ENCODE measurements at places on chromosomes 1 and 21.

- DNase-seq: no peak
These were observed 54.5 kb downstream of the ATP1B1 start for GRCh38 chr1:169160845-169161495.

DNA sequence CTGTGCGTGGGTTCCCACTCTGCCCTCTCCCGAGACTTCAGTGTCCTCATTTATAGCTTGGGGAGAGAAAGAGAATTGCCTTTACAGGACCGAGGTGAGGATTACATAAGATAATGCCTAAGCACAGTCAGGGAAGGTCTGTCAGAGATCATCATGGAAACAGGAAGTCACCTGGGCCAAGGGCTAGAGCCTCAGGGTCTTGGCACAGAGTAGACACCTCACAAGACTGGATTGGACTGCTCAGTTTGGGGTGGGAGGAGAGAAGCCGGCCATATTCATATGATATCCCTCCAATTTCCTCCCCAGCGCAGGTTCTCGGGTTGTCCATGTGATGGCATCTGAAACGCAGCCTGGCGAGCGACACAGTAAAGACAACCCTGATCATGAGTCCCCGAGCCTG is 3.8 kb downstream of the CNR2 start:
- DNase-seq: no peak

DNA sequence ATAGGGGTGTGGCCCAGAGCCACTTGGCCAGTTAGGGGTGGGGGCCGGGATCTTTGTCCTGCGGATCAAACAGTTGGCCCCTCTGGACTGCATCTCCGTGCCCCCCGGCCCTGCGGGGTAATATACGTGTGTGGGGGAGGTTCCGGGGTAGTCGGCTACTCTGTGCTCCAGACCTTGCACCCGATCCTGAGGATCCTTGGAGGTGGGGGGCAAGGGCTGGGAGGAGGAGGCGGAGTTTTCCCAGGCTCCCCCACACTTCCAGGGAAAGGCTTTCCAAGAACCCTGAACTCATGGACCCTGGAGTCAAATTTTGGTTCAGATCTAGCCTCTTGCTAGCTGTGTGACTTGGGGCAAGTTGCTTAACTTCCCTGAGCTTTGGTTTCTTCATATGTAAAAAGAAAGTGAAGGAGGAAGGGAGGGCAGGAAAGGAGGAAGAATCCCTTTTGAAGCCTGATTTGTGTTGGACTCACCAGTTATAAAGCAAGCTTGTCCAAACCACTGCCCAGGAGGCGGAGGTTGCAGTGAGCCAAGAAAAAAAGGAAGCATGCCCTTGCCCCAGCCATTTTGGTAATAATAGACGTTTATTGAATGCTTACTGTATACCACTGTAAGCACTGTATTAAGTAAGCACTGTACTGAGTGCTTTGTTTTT is 686 bp downstream of the MIIP start:
- DNase-seq: no peak

GRCh38 chr1:93007941-93008577 is 46.8 kb upstream of the DIPK1A start:
- DNase-seq: no peak

DNA sequence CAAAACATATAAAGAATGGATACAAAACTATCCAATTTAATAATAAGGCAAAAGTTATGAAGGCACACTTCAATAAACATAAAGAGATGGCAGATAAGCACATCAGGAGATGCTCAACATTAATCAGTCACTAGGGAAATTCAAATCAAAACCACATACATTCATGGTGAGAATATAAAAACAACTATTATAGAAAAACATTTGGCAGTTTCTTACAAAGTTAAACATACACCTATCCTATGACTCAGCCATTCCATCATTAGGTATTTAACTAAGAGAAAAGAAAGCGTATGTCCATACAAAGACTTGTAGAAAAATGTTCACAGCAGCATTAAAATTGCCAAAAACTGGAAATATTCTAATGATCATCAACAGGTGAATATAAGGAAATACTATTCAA is 44.3 kb downstream of the KIFAP3 start:
- DNase-seq: no peak

DNA sequence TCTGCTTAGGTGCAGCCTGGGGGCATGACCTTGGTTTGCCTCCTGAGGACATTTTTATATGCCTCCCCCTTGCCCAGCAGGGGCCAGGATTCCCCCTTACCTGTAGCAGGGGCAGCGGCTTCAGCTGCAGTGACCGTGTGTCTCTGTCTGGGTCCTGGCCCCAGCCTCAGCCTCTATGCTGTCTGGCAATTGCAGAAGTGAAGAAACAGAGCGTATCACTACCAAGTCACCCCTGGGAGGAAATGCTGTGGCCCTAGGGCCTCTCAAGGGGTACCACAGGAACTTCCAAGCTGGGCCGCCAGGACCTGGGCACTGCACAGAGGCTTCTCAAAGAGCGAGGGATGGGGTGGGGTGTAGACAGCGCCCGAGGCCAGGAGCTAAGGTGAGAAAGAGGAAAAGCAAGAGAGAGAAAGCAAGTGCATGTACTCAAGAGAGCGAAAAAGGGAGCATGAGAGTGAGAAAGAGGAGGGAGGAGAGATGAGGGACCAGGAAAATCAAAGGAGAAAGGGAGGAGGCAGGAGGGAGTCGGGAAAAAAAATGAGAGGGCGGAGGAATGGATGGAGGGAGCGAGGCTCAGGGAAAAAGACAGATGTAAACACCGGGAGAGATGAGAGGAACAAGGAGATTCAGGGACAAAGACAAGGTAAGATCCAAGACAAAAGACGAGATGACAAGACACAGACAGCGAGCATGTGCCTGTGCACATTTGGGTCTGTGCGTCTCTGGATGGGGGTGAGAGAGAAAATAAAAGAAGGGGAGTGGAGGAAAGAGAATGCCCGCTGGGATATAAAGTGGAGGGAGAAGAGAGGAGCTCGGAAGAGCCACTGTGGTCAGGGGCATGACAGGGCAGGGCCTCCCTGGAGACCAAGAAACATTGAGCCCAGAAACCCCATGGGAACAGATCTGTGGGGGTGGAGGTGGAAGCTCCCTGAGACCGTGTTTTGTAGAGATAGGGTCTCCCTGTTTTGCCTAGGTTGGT is at the start of gene PTAFR:
Gene PTAFR, minus strand, starts transcription at position 199 of the 979 bp plus-strand sequence. CDS start 25,669 bp downstream, outside the sequence.
- DNase-seq: no peak
